ENCODE measurements at places on chromosomes 2 and 18.

DNA sequence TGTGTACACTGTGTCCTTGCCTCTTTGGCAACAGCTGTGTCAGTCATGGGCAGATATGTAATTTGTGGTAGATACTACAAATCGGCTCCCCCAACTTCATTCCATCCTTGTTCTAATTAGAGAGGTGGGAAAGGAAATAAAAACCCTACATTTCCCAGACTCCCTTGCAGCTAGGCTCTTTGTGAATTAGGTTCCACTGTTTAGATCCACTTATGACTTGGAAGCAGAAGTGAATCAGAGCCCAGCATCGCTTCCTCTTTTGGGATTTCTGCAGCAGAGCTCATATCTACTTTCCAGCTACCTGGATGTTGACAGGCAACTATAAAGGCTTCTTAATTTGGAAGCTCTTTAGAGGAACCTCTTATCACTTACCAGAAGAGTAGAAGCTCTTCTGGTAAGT lies 34.1 kb upstream of the NARS1 start:
- DNase-seq, result no peak

DNA sequence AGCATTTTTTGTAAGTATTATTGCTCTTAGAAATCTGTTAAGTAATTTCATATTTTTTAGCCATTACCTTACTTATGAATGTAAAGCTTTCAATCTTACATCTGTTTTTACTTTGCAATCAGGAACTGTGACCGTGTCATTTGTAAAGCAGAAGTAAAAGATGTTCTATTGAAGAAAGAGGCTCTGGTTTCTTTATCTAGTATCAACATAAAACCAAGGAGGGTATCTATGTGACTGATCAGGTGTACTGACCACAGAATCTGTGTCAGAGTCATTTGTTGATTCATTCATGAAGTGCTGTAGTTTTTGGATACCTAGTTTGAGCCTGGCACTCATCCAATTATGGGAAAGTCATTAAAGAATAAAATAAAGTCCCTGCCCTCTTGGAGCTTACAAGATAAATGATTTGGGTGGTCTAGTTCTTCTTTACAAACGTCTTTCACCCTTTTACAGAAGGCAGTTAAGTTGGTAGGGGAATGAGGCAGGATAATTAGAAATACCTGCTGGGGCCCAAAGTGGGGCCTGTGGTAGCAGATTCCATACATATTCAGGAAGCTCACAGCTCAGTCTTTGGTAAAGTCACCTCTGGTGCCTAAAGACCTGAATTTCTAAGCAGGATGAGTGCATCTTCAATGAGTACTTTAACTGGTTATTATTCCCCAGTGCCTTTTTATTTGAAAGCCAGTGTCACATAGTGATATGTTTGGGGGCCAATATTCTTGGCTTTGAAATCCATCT lies 260.6 kb upstream of the NT5C1B start:
- no peak for DNase-seq

DNA sequence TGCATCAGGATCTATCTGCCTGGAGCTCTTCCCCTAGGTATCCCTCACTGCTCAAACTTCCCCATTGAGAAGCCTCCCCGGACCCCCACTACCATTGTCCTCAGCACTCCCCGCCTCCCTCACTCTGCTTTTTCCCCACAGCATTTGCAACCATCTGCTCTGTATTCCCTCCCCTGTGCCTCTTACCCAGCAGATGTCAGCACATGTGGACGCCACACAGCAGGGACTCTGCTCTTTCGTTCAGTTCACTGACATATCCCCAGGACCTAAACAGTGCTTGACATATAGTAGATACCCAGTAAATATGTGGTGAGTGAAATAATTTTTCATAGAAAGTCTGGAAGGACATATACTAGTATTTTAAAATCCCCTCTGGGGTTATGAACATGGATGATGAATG lies 101.1 kb downstream of the TMEM247 start:
- DNase-seq, result no peak

GRCh38 chr2:150003544-150003943 lies 416.0 kb upstream of the MMADHC start:
- no peak for DNase-seq

DNA sequence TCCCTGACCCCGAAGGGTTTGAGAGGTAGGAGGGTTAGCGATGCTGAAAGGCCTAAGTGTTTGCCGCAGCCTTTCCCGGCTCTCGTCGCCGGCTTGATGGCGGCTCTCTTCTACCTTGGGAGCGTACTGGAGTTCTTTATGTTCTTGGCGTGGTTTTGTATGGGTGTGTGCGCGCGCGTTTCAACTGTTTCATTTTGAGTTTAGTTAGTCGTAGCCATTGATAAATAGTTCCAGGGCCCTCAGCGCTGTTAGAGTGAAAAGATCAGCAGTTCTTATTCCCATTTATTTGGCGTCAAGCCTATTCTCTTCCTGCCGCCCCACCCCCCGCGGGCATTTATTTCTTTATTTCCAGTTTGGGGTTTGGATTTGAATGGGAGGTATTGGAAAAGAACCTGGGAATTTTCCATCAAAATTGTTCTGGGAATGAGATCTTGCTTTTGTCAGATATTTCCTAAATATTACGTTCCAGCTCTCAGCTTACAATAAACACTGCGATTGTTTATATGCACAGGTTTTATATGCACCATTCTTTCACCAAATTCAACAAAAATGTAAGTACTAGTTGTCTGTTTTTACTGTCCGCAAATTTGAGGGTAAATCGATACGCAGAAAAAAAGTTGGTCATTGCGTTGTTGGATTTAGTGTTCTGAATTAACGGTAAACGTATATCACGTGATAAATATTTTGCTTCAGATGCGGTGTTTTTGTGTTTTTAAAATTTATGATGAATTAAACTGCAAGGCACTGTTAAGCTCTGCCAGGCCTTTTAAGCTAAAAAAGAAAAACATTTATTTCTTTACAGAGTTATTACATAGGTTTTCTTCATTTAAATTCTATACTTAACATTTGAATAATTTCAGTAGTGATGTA lies 954 bp downstream of the CCNT2 start:
- no peak for DNase-seq

- no peak for DNase-seq
These were observed 74.9 kb downstream of the ATL2 start for GRCh38 chr2:38301969-38302702.

- DNase-seq, result peak; percentile 27
These were observed 2.1 kb downstream of the BCL2L11 start for GRCh38 chr2:111122631-111123421.

- DNase-seq, result no peak
These were observed 11.4 kb downstream of the AGAP1 start for GRCh38 chr2:235505181-235505741.

GRCh38 chr2:110124038-110124825 lies 8.6 kb upstream of the MALL start:
- DNase-seq, result no peak

DNA sequence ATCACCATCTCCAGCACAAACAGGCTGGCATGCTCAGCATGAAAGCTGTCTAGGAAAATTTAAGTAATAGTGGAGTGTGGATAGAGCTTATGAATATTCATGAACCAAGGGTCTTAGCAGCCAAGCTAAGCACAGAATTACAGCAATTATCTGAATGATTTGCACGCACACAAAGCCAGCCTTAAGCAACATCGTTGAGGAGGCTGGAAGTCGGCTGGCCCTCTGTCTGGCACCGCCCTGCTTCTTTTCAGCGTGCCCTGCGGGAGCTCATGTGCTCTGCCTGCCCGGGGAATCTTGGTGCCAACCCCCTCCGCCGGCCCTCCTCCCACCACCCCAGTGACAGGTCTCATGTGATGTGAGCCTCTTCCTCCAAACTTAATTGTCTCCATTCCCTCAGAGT lies 540.1 kb downstream of the CMPK2 start:
- no peak for DNase-seq

- no peak for DNase-seq
These were observed 440.5 kb upstream of the TCF4 start for GRCh38 chr18:56028514-56028913.

DNA sequence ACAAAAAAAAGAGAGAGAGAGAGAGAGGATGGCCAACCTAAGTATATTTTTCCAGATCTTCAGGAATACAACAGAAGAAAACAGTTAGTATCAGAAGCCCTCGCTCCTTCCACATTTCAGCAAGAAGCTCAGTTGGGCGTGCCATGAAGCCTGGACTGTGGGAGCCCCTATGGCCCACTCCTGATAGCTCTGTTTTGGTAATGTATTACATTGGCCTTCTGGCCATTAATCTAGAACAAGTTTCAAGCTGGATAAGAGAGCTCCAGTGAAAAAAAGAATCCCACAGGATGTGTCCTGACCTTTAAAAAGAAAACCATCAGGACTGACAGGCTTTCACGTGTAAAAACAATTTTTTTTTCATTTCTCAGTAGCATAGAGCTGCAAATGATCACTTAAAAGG lies 197.9 kb downstream of the ICOS start:
- DNase-seq, result no peak

DNA sequence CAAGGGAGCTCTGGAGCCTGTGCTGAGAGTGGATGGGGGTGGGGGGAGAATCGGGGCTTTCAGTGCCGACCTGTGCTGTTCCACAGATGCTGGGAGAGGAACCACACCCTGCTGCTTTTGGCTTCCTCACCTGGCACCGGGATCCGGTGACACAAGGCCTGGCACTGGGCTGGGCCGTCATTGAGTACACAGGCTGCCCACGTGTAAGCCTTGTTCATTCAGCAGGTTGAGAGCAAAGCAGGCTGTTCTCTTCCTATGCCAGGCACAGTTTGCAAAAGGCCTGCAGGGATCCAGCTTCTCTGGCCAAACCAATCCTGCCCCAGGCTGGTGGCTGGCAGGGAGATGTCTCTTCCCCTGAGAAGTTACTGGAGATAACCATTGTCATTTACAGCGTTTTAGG lies 17.1 kb downstream of the TRIB2 start:
- no peak for DNase-seq

GRCh38 chr18:73719611-73720010 lies 428.0 kb downstream of the FBXO15 start:
- no peak for DNase-seq

GRCh38 chr2:110977403-110977802 lies 143.3 kb upstream of the BCL2L11 start:
- DNase-seq, result no peak
